ENCODE measurements at places on chromosomes 1 and 21. TPM values are rescaled to one million over a fixed set of nuclear protein-coding genes. Genes with fewer than 3 reads are reported as not detected.

The FCRL1 gene
- total RNA-seq, result not detected

The WLS gene
- 142 TPM for total RNA-seq

The FALEC gene
- not detected for total RNA-seq

The ZNF593OS gene
- not detected for total RNA-seq

The SDHC gene
- total RNA-seq, result 148 TPM

The FOXO6 gene
- 10.3 TPM for total RNA-seq

The YY1AP1 gene
- total RNA-seq, result 126 TPM

The AMY1B gene
- total RNA-seq, result not detected

The PLPPR4 gene
- not detected for total RNA-seq

The CD34 gene
- total RNA-seq, result 25.9 TPM

The PPM1J gene
- 2.8 TPM for total RNA-seq

The HPCAL4 gene
- 7.7 TPM for total RNA-seq

The ERICH3 gene
- total RNA-seq, result 1.1 TPM

The LHX4 gene
- total RNA-seq, result not detected

The GBP5 gene
- total RNA-seq, result 1.3 TPM
